Iris pigment epithelial cell (primary cell): ENCODE measurements at places on chromosomes 6 and 20.

- no peak for DNase-seq
Observed at GRCh38 chr6:79425589-79426311, 111.5 kb downstream of the LCA5 start.

DNA sequence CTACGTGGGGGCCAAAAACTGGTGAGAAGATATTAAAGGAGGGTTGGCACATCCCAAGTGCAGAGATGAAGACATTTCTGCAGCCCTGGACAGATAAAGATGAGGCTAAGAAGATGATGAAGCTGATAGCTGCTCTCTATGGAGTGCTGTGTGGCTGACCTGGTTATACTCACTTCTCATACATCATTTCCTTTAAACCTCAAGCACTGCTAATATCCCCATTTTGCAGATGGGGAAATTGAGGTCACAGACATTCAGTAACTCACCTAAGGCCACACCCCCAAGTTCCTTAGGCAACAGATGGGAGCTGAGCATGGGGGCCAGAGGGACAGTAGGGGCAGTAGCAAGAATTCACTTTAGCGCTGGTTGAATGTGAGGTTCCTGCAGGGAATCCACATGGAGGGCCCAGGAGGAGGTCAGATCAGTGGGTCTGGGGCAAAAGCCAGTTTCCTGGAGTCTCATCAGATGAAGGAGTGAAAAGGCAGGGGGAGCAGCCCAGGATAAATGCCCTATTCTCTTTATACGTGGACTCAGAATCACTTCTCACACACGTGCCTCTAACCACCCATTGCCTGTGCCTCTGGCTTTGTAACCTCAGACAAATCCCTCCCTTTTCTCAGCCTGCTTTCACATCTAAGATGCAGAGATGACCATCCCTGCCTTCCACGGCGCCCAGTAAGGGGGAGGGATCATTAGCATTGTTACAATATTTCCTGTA, 125.8 kb downstream of the NFATC2 start:
- no peak for DNase-seq

DNA sequence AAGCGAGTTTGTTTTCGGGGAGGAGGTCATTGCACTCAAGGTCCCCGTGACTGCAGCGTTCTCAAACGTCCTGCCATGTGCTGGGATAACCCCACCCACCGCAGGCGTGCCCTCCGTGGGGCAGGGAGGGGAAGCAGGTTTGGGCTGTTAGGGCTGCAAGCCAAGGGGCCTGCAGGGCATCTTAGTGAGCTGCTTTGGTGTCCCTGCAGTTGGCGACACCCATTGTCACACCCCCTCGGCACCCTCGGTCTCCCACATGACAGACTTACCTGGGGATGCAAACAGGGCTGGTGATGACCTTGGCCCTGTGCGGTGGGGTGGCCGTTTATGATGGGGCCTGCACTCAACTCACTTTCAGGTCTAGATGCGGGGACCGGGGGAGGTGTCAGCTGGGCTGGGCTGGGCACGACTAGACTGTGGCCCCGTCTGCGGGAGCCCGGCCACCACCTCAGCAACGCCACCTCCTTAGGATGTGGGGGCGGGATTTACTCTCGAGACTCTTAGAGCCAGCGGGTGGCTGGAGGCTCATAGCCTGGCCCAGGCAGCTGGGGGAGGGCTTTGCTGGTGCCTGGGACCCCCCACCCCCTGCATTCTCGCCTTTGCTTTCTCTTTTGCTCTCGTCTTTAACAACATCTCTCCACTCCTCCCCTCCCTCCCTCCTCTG, 6.5 kb upstream of the GATA5 start:
- DNase-seq: no peak

GRCh38 chr20:10790013-10790412, 116.2 kb upstream of the JAG1 start:
- no peak for DNase-seq

DNA sequence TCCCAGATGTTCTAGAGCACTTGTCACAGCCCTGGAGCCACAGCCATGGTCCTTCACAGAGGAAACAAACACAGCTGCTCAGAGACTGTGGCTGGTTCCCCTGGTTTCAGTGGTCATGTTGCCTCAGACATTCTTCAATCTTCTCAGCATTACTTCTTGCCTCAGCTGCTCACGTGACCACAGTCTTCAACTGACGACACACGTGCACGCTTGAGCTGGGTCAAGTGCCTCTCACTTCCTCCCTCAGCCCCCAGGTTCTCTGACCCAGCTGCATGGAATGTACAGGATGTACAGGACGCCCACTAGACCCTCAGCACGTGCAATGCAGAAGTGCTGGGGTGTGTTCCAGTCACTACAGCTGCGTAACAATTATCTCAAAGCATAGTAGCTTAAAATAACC, 159.8 kb upstream of the GGTLC1 start:
- DNase-seq: no peak

DNA sequence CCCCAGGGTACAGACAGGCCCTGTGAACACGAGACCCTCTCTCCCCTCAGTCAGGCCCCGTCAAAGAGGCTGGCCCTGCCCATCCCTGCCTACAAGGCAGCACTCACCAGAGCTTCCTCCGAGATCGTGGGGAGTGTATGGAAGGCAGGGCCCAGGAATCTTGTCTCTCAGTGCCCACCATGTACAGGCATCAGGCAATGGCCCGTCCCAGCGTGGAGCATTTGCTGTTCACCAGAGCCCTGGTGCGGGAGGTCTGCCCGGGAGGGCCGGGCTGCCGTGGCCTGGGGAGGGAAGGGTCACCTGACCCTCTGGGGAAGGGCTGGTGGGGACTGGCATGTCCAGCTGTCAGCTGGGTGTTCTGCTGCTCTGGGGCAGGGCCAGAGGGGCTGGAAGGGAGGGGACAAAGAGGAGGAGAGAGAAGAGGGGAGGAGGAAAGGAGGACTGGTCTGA, at the start of gene IP6K3:
IP6K3 (minus strand) TSS at position 255 of the 450 bp plus-strand sequence. CDS start 11,429 bp downstream, outside the sequence.
- no peak for DNase-seq
